ENCODE measurements at places on chromosomes 6 and 20.

- DNase-seq: no peak
Observed at GRCh38 chr6:12395898-12396297, 105.7 kb downstream of the EDN1 start.

- DNase-seq: no peak
Observed at GRCh38 chr6:162234631-162235030, 492.9 kb downstream of the PRKN start.

- no peak for DNase-seq
Observed at GRCh38 chr6:22082218-22082617, 214.6 kb downstream of the PRL start.

DNA sequence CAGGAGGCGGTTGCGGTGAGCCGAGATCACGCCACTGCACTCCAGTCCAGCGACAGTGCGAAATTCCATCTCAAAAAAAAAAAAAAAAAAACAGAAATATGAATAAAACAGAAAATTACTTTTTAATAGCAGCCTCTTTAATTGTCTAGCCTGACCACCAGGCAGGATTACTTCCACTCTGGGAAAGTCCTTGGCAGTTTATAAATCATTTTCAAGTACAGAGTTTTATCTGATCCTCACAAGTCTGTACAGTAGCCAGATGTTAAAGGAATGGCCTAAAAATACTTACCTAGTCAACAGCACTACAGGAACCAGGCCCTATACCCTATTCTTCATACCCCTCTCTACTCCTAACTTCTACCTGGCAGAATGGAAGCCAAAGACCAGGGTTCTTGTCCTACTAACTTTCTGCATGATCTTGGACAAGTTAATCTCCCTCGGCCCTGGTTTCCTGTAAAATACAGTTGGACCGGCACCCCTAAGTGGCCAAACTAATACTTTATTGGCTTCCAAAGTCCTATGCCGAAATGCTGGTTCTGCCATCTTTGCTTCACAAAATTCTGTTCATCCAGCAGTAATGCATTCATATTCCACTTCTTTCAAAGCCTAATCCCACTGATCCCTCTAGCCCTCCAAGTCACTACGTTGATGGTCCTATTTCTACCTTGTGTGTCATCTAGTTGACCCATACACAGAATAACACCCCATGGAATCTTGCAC is 1.9 kb downstream of the EIF2S2 start:
- no peak for DNase-seq

DNA sequence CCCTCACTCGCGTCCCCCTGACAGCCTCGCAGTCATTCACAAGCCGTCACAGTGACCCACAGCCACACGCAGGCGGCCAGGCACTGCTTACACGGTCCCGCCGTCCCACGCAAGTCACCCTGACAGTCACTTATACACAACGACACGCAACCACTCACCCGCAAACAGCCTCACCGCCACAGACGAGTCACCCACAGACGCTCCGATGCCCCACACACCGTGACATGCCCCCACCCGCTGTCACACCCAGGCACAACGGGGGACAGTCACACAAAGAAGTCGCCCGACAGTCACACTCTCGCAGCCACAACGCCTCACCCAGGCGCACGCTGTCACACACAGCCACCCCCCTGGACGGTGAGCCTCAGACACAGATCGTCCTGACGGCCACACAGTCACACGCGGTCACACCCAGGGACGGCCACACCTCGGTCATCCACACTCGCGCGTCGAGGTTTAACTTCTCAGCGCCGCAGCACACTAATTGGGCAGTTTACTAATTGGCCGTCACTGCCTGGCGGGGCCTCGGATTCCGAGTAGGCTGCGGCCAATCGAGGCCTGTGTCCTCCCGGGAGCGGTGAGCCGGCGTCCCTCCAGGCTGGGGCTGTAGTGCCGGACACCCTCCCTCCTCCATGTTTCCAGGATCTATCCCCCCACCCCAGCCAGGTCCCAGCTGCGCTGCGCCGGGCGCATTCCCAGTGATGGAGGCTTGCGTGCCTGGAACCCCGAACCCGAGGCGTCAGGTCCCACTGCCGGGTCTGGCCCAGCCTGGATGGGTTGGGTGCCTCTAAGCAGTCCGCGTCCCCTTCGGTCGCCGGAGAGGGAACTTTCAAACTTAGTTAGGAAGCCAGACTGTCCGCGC is 790 bp downstream of the TOX2 start:
- no peak for DNase-seq

GRCh38 chr6:17021539-17021889 is 80.3 kb upstream of the STMND1 start:
- DNase-seq: no peak

DNA sequence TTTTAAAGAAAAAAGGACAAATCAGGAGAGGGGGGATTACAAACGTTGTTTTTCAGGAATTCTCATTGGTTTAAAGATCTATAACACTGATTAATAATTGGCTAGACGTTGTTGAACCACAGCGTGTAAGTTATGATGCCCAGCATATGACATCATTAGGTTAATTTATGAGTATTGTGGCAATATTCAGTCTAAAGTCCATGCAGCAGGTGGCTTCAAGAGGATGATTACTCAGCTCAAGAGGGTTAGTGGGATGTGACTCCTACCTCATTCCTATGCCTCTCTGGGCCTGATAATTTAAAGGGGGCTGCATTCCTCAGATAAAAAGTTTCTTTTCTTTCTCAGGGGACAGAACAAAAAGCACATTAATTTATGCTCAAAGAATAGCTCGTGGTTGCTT is 1309.0 kb downstream of the EPHA7 start:
- no peak for DNase-seq

DNA sequence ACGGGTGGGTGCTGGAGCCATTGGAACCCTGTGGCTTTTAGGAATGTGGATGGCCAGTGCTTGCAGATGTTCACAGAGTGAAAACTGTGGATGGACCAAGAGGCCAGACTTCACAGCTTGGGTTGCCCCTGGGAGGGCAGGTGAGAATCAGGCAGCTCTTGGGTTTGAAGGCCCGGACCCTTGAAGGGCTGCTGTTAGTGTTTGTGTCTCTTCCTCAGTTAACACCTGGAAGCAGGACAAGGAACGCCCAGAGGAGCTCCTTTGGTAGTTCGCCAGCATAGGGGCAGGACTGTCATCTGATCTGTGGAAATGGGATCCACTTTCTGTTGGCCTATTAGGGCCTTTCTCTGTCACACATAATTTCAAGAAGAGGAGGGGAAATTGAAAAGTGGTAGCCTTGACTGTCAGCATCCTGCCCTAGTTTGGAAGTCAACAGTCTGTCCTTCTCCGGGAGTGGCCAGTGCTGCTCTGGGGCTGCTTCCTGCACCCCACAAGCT is 43.6 kb downstream of the RIOK1 start:
- DNase-seq: no peak

DNA sequence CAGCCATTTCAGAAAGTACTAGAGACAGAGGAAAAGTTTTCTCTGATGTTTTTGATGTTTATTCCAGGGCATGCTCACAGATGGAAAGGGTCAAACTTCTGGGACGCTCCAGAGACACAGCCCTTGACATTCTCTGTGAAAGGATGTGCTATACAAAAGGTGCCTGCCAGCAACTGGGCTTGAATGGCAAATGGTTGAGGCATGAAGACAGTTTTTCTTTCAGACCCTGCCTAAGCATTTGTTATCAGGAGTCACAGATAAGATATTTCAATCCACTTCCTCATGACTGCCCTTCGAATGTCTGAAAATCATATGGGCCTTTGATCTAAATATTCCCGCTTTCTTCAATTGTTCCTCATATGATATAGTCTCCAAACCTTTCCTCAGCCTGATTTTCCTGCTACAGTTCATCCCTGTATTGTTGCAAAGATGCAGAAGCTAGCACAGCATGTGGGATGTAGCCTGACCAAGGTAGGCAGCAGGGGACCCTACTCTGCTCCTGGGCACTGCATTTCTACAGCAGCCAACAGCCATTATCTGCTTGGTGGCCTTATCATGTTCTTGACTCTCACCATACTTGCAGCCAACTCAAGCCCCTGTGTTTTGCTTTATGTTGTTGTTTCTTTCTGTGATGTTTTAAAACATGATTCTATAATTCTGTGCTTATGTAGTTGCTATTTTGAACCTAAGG is 14.6 kb upstream of the TXLNB start:
- DNase-seq: no peak

DNA sequence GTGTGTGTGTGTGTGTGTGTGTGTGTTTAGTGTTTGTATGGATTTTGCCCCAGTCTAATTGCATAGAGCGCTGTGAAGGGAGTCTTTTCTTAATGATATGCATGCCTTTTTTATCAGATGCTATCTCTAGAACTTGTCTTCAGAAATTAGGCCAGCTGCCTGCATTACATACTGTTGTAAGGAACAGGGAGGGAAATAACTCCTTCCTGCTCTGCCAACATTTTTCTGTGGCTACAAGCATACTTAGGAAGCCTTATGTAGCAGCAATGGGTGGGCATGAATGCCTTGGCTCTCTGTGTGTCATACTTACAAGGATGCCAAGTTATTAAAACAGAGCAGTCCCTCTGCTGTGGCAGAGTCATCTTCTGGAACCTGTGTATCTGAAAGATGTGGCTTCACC is 8.0 kb upstream of the COL21A1 start:
- DNase-seq: no peak

- no peak for DNase-seq
Observed at GRCh38 chr6:92377137-92377536, 1042.2 kb downstream of the EPHA7 start.

DNA sequence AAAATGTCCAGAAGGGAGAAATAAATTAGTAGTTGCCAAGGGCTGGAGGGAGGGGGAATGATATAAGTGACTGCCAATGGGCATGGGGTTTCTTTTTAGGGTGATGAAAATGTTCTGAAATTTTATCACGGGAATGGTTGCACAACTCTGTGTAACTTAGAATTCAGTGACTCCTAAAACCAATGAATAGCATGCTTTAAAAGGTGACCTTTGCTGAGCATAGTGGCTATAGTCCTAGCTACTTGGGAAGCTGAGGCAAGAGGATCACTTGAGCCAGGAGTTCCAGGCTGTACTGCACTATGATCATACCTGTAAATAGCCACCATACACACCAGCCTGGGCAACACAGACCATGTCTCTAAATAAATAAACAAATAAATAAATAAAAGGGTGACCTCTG is 109.0 kb downstream of the ATG5 start:
- DNase-seq: no peak

- no peak for DNase-seq
Observed at GRCh38 chr6:157185171-157185570, 138.1 kb downstream of the TMEM242 start.

DNA sequence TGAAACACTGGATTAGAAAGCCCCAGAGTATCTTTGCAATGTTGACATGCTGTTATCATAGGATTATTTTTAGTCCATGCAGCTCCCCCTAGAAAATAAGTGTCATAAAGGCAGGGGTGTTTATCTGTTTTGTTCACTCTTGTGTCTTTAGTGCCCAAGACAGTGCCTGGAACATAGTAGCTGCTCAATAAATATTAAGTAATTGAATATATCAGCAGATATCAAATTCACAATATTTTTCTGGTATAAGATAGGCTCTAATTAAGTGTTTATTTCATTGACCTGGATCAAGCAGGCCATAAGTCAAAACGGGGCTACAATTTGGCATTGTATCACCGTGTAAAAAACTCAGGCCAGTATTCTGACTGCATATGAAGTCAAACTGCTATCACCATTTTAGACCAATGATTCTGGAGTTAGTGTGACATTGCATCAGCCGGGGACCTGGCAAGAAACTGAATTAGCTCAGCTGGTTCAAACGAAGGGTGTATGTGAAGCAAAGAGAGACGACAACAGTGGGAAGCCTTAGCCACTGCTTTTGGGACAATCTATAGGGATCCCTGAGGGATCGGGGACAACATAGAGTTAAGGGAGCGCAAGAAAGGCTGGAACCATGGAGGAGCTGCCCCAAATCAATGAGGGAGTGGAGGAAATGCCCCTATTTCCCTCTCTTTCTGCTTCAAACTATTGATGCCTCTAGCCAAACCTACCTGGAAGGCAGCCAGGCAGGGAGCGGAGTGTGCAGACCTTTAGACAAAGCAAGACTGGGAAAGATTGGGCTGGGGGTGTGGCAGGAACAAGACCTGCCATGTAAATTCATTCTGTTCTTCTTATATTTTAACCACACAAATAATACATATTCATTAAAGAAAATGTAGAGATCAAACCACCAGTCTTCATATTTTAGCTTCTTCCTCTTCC is 112.2 kb downstream of the PLEKHG1 start:
- no peak for DNase-seq

DNA sequence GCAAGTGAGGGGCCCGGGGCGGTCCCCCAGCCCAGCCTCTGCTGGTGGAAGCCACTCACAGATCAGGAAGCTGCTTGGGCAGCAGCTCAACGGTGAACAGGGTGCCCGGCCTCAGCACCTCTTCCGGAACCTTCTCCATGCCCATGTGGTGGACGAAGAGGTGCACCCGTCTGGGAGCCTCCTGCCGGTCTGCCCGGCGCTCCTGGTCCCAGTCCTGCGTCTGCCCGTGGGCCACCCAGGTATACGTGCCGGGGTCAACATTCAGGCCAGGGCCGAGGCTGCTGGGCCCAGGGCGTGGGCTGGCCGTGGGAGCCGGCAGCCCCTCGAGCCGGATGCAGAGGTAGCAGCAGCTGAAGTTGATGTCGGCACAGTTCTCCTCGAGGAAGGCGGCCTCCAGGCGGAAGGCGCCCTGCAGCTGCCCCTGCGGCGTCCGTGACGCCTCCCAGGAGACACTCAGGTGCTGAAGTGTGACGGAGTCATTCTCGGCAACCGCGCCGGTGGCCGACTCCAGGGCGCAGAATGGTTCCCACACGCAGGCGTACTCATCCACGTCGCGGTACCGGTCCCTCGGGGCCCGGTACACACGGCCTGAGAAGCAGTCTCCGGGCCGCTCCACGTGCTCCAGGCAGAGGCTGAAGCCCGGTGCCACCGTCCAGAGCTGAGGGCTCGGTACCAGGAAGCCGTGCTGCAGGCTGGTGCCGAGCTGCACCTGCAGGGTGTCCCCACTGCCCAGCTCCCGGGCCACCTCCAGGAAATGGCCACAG is 8.7 kb downstream of the FNDC11 start:
- no peak for DNase-seq

DNA sequence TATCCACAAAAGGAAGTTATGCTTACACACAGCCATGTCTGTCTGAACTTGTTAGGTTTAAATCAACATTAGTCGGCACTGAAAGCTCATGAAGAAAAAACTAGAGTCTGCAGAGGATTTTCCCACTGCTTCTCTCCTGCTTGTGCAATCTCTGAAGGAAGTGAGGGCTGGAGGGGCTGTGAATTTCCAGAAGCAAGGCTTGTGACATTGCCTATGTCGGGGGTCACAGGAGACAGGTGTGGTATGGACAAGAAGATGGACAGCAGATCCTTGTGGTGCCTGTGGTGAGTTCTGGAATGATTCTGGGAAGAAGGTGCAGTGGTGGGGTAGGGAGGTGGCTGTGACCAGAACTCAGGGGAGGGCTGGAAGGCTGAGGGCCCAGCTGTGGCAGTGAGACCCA is 84.3 kb upstream of the TRAF3IP2 start:
- DNase-seq: no peak

DNA sequence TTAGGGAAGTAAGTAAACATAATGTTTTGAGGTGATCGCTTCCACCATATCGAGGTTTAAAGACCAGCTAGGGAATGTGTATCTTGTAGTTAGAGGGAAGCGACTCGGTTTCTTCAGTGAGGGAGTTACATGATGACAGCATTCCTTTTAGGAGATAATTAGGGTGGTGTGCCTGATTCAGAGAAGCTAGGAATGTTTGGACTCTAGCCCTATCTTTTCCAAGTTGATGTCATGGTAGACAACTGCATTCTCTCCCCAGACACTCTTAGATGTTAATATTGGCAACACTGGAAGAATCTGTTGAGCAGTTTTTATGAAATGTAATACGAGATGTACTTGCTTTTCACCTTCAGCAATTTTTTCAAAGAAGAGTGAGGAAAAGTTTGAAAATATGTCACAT is 12.9 kb upstream of the HIVEP1 start:
- no peak for DNase-seq

GRCh38 chr6:49462599-49462926 is 490 bp downstream of the MMUT start:
- no peak for DNase-seq

All from GOT3 (cell line).